ENCODE measurements at places on chromosomes 4 and X. TPM values are rescaled to one million over a fixed set of nuclear protein-coding genes. Genes with fewer than 3 reads are reported as not detected.

- H3K36me3 ChIP-seq, result no peaks in the 10 kb centered on the region
- H3K27ac ChIP-seq, result peak overlapping the region; percentile 20
- H3K27me3 ChIP-seq, result no peaks in the 10 kb centered on the region
- no peak overlapping the region for H3K4me3 ChIP-seq
These were observed 48.3 kb upstream of the GPR174 start for GRCh38 chrX:79096145-79096556.

DNA sequence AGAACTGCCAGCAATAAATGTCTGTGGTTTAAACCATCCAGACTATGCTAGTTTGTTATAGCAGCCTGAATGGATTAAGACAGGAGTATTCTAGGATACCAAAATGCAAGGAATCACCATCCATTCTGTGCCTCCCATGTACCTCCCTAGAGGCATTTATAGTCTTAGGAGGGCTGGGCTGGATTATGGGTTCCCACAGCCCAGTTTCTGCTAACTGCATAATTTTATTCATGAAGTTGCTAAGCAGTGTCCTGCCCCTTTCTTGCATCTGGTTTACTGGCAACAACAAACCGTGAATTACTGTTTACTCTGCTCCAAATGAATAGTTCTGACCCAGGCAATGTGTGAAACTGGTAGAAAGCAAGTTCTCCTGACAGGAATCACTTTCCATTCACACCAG lies 67.1 kb upstream of the PRKX start:
- no peaks in the 10 kb centered on the region for H3K36me3 ChIP-seq
- no peaks in the 10 kb centered on the region for H3K4me1 ChIP-seq
- H3K27ac ChIP-seq, result no peak overlapping the region

DNA sequence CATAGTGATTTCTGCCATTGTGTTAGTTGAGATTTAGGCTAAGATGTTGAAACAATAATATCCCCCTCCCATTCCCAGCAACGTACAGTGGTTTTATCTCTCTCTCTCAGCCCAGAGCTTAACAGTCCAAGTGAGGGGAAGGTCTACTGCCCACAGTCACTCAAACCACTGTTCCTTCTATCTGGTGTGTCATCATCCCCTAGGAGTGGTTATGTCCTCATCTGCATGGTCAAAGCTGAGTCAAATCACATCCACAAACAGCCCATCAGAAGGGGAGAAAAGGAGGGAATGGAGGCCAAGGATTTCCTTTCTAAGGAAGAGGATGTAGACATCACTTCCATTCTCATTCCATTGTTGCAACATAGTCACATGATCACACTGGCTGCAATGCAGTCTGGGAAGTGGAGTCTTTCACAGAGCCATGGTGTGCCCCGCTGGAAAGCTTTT lies 42.8 kb upstream of the CHRNA9 start:
- H3K36me3 ChIP-seq, result no peaks in the 10 kb centered on the region
- DNase-seq, result no peak
- no peak overlapping the region for H3K27ac ChIP-seq

DNA sequence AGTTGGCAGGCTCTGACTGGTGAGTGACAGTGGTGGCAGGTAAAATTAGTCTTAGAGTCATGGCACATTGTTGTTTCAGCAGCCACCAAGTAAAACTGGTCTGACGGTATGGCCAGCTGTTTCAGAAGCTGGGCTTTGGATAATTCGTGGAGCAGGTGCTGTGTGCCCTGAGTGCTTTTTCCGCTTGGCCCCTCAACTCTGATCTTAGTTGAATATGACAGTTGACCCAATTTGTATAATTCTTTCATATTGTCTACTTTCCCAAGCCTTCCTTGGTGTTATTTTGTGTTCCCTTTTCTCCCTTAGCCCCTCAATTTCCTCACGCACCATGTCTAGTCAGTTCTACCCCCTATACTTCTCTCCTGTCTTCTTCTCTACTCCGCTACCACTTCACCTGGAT lies 32.0 kb downstream of the CDS1 start:
- no peak overlapping the region for H3K27ac ChIP-seq
- no peaks in the 10 kb centered on the region for H3K36me3 ChIP-seq
- no peaks in the 10 kb centered on the region for H3K27me3 ChIP-seq
- no peaks in the 10 kb centered on the region for H3K4me1 ChIP-seq
- H3K4me3 ChIP-seq, result no peak overlapping the region

GRCh38 chr4:7332216-7333023 lies 102.3 kb downstream of the PSAPL1 start:
- H3K27me3 ChIP-seq, result no peaks in the 10 kb centered on the region
- H3K4me3 ChIP-seq, result no peak overlapping the region
- H3K27ac ChIP-seq, result no peak overlapping the region
- no peaks in the 10 kb centered on the region for H3K36me3 ChIP-seq
- peaks cover 9% of the 10 kb centered on the region for H3K4me1 ChIP-seq

DNA sequence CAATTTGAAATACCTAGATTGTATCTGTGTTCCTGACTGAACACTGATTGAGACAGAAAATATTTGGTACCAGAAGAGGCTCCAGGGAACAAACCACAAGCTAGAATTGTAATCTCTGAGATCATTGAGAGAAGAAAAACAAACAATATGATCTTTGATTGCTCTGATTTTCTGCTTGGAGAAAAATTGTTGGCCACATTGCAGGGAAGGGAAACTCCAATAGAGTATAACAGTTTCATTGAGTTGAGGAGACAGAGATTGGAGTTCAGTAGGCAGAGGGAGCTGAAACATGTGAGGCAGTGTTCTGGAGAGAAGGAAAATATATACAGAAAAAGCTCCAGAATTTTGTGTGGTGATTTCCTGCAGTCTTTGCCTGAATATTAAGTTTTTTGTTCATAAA lies 158.2 kb downstream of the C4orf33 start:
- H3K27me3 ChIP-seq, result no peaks in the 10 kb centered on the region
- DNase-seq, result no peak
- H3K27ac ChIP-seq, result no peak overlapping the region
- H3K4me1 ChIP-seq, result no peaks in the 10 kb centered on the region
- H3K36me3 ChIP-seq, result no peaks in the 10 kb centered on the region

The SOD3 gene
- total RNA-seq, result 2.6 TPM

The PCYT1B gene
- 2.1 TPM for total RNA-seq

The MYOZ2 gene
- not detected for total RNA-seq

The TRMT2B gene
- total RNA-seq, result 11.2 TPM
